ENCODE measurements at places on chromosomes 3 and 15. TPM values are rescaled to one million over a fixed set of nuclear protein-coding genes. Genes with fewer than 3 reads are reported as not detected.

The CCR1 gene
- total RNA-seq, result 9.2 TPM

The DZIP1L gene
- total RNA-seq, result 24.5 TPM

GRCh38 chr3:194140520-194141414 is 4.8 kb downstream of the HES1 start:
- DNase-seq, result peak; percentile 64

DNA sequence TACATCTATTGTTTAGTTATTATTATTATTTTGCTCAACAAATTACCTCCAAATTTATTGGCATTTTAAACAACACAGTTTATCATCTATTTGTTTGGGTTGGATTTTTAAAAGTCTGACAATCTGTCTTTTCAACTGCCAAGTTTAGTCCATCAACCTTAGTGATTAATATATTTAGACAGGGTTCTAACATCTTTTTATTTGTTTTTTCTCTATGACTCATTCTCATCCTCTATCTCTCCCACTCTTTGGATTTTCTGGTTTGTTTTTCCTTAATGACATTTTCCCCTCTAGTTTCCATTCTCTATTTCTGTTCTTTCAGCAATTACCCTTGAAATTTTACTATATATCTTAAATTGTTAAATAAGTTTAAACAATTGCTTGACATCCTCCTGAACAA is 41.9 kb downstream of the EMC4 start:
- no peak for DNase-seq

GRCh38 chr3:71583566-71584393 is at the start of gene FOXP1:
FOXP1 (minus strand) TSS chr3:71583728; CDS start chr3:71198381, 385,347 bp downstream.
- peak; percentile 60 for DNase-seq

DNA sequence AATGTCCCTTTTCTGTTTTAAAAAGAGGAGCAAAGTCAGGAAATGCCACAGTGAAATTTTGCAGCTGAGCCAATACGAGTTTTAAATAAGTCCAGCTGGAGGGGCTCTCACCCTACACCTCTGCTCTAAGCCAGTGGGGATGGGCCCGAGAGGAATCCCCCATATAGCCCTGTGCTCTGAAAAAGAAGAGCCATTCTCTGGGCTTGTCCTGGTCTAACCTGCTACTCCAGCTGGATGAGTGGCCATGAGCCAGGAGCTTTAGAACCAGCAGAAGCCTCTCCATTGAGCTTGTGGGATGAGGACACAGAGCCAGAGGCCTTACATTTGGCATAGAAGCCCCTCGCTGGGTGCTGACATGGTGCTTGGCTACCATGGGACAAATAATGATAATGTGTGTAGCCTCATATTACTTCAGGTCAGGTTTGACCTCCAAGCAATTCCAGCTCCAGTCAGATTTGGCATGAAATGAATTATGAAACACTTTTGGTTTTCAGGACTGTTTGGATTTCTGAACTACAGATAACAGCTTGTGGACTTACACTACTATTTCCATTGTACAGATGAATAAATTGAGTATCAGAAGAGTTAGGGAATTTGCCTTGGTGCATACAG is 172.4 kb downstream of the CHST2 start:
- no peak for DNase-seq

DNA sequence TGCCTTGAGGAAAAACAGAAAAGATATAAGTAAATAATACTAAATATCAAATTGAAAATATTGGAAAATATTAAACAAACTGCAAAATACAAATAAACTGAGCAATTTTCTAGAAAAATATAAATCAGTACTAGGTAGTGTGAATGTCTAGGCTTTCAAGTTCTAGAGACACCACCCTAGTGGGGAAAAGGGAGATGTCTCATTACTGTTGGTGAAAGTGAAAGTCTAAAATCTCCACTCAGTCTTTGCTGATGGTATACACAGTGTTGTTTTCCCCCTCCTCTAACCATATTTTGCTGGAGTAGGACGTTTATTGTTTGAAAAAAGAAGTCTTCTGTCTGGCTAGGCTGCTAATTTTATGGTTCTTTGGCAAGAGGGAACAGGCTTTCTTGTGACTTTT is 1368.9 kb downstream of the OTOL1 start:
- DNase-seq, result no peak

GRCh38 chr15:62085740-62086139 is 19.0 kb downstream of the C2CD4A start:
- no peak for DNase-seq

- no peak for DNase-seq
Observed at GRCh38 chr3:196186651-196187573, 24.3 kb downstream of the ZDHHC19 start.

DNA sequence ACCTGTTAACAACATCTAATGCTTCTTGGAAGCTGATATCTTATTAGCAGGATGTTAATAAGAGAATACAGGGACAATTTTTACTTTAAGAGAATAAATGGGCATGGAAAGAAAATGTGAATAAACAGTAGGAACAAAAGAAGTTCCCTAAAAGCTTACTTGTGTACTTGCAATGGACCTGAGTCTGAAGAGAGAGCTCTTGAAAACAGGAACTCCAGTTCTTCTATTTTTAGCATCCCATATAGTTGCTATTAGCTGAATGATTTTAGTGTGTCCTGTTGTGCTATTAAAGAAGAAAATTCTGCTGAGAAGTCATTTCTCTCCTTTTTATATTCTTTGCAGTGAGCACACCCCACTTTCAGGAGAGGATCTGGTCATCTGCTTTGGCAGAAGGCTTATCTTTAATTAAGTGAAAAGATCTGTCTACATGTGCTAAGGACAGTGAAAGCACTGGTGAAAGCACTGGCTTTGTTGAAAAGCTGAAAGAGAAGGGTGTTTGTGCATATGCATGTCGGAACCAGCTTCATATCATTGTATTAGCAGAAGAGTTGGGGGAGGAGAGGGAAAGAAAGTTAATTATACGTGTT is 1.4 kb upstream of the ST3GAL6 start:
- no peak for DNase-seq

The MORC1 gene
- total RNA-seq, result under 0.01 TPM

The IL17RC gene
- total RNA-seq, result 119 TPM

- DNase-seq, result no peak
Observed at GRCh38 chr15:74890665-74890960, 771 bp downstream of the MPI start.

The TM6SF1 gene
- total RNA-seq, result 8.5 TPM

The GOLGA6L1 gene
- total RNA-seq, result not detected

The CSPG5 gene
- total RNA-seq, result 0.44 TPM

- no peak for DNase-seq
Observed at GRCh38 chr3:75983111-75983510, 197.8 kb upstream of the ZNF717 start.

The BSN gene
- 0.33 TPM for total RNA-seq

DNA sequence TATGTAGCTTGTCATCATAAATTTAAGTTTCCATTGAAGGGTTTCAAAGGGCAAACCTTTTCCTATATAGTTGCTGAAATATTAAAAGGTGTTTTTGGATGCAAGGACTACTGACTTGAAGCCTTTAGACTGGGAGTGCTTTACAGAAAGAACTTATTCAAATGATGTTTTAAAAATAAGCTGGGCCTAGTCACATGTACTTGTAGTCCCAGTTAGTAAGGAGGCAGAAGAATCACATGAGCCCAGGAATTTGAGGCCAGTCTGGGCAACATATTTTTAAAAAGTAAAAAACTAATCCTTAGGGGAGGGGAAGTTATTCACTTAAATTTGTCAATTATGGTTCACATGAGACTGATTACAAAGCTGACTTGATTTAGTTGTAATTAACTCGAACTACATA is 65.0 kb downstream of the SMARCC1 start:
- no peak for DNase-seq

- peak; percentile 79 for DNase-seq
Observed at GRCh38 chr3:11591391-11592282, 52.1 kb downstream of the VGLL4 start.

DNA sequence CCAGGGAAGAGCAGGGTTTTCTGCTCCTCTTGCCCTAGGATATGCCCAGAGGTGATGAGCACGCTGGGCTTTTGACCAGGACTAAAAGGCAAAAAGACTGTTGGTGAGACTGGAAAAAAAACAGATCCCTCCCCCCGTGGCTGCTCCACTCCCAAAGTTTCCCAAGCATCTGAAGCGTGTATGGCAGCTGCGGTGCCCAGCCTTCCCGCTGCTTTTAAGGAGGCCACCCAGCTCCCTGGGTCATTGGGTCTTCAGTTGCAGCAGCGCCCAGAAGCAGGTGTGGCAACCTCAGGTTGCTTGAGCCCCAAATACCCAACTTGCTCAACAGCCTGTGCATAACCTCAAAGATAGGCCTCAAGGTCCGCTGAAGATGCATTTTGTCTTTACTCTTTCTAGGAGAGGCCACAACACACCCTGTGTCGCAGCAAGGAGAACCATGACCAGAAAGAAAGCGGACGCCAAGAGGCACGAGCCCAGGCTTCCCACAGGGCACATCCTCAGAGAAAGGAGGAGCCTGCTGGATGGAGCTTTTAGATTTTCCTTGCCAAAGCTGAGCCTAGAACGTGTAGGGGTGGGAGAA is 2.0 kb downstream of the SRGAP3 start:
- no peak for DNase-seq

The SETD5 gene
- total RNA-seq, result 118 TPM

- DNase-seq, result peak; percentile 40
Observed at GRCh38 chr3:44235604-44236484, 5.8 kb upstream of the TOPAZ1 start.

DNA sequence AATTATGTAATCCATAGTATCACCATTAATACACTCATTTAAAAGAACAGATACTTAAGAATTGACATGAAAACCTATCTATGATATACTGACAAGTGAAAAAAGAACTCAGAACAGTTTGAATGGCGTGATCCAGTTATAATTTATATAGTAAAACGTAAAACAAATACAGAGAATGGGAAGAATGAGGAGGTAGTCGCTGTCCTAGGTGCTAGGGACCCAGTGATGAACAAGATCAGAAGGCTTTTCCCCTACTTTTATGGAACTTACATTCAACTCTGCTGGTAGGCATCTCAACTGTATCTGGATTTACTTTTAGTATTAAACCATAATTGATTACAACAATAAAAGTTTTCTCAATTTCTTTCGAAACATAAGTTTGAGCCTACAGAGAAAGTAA is 31.8 kb downstream of the GSK3B start:
- no peak for DNase-seq

DNA sequence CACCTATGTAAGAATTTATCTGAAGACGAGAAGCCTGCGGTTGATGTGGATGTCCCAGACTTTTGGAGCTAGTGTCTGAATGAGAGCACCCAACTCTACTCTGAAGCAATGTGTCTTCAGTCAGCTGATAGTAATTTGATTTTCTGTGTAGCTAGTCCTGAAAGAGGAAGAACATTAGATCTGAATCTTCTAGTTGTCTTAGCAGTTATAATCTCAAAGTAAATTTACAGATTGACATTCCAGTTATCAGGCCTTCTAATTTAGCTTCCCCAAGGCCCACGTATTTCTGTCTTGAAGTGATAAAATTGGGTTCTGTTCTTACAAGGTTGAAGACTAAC is 1.5 kb downstream of the TCAIM start:
- DNase-seq, result no peak

The IMPG2 gene
- total RNA-seq, result 0.15 TPM

GRCh38 chr15:59280855-59281254 is 74.2 kb downstream of the LDHAL6B start:
- DNase-seq, result no peak

GRCh38 chr15:84001655-84002054 is 233.9 kb upstream of the GOLGA6L4 start:
- no peak for DNase-seq

DNA sequence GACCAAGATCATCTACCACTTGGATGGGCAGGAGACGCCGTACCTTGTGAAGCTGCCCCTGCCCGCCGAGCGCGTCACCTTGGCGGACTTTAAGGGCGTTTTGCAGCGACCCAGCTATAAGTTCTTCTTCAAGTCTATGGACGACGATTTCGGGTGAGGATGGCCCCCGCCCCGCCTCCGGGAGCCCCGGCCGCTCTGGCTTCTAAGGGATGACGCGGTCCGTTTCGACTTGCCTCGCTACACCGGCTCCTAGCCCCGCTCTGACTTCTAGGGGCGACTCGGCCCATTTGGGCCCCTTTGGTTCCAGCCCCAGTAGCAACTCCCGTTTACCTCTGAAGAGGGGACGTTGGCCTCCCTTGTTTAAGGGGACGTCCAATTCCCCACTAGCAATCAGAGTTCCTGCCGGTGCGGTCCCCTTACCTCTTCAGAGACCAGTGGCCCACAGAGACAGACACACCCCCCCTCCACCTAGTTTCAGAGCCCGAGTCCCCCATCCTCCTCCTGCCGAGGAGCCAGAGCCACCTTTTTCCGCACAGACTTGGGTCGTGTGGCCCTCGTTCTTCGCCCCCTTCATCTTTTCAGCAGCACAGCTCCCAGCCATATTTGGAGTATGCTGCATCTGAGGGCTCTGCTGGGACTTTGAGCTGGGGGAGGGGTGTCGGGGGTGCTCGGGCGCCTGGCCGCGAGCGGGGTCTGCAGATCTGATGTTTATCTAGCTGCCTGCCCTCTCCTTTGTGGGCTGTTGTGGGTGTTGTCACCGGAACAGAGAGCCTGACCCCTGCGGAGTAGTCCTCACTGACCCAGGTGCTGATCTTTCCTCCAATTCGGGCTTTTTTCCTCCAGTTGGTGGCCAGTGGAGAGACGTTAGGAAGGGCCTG is 706 bp downstream of the DVL3 start:
- DNase-seq, result peak; percentile 61

DNA sequence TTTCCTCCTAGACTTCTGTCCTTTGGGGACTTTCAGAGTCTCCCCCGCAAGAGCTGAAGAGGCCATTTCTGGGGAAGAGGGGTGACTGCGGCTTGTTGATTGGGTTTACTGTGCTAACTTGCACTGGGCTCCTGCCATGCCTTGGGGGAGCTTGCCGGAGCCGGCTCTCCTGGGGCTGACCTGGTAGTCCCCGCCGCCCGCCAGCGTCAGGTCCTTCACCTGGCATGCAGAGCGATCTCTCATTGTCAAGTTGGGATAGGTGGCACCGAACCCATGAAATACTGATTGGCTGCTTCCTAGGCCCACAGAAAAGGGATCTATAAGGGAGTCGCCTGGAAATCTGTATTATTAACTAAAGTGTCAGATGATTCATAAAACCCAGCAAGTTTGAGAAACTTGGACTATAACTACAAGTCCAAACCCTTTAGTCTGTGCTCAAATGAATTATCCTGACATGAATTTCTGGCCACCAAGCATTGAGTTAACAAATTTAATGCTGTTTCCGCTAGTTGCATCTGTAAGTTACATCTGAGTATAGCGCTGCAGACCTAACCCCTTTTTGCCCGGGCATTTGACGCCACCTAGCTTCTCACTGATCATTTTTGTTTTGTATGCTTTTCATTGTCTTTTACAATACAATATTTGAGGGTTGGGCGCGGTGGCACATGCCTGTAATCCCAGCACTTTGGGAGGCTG is 607 bp upstream of the IMP3 start:
- DNase-seq, result no peak

The IL20RB gene
- total RNA-seq, result 1.6 TPM

GRCh38 chr3:177724020-177724638 is 526.8 kb upstream of the TBL1XR1 start:
- DNase-seq, result no peak

- DNase-seq, result no peak
Observed at GRCh38 chr3:134079111-134079547, 49.4 kb upstream of the SLCO2A1 start.

- no peak for DNase-seq
Observed at GRCh38 chr3:98583766-98584165, 9.6 kb downstream of the CPOX start.

All from breast epithelium (tissue), 4 donors.